Stomach (tissue), 19 donors: ENCODE measurements at places on chromosomes 3 and 15. TPM values are rescaled to one million over a fixed set of nuclear protein-coding genes. Genes with fewer than 3 reads are reported as not detected.
A peak's percentile ranks its signal among the peaks of the same experiment; 100 is the strongest.

- DNase-seq = peak; percentile 6
Measured at GRCh38 chr15:55031727-55032126, 165.0 kb downstream of the RSL24D1 start.

- no peak for DNase-seq
Measured at GRCh38 chr3:150691414-150692040, 12.2 kb downstream of the ERICH6 start.

GRCh38 chr15:63593705-63594671 lies 3.2 kb upstream of the FBXL22 start:
- no peak for DNase-seq

DNA sequence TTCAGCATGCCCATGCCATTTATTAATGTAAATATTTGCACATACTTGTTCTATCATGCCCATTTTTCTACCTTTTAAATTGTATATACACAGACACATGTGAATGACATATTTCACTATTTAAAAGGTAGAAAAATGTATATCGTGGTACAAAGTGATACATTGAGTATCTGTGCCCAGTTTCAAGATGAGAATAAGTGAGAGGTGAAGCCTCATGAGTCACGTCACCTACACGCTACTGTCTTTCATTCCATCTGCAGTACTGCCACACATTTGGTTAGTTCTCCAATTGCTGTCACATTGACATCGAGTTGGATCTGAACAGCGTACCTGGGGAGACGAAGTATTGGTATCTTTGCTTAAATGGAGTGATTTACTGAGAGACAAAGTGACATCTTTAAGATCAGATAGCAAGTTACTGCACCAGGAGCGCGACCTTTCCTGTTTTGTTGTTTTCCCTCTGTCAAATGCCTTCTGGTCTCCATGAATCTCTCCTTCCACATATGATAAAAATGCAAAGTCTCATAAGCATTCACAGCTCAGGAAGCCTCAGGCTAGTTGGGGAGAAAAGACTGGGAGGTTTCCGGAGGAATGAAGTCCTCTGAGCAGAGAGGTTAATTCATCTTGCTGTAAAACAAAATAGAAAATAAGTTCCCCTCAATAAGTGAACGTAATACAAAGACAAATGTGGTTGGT lies 12.0 kb downstream of the GREM1 start:
- DNase-seq = no peak

FRG2C gene
- not detected for polyA plus RNA-seq

- DNase-seq = no peak
Measured at GRCh38 chr3:64053117-64053516, 29.8 kb upstream of the PSMD6 start.

LSMEM2 gene
- not detected for polyA plus RNA-seq

GRCh38 chr15:95132774-95133173 lies 901.4 kb downstream of the MCTP2 start:
- DNase-seq = no peak

DNA sequence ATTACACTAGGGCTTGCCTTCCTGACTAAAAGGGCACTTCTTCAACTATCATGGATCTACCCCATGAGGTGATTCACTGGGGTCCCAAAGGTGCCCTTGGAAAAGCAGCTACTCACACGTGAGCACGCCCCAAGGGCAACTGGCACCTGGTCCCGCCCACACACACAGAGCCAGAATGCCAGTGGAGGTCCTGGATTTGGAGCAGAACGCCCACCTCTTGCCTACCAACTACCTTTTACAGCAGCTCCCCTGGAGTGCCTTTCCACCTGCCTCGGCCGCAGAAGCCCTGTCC lies 1.8 kb upstream of the CTDSPL start:
- DNase-seq = no peak

DNA sequence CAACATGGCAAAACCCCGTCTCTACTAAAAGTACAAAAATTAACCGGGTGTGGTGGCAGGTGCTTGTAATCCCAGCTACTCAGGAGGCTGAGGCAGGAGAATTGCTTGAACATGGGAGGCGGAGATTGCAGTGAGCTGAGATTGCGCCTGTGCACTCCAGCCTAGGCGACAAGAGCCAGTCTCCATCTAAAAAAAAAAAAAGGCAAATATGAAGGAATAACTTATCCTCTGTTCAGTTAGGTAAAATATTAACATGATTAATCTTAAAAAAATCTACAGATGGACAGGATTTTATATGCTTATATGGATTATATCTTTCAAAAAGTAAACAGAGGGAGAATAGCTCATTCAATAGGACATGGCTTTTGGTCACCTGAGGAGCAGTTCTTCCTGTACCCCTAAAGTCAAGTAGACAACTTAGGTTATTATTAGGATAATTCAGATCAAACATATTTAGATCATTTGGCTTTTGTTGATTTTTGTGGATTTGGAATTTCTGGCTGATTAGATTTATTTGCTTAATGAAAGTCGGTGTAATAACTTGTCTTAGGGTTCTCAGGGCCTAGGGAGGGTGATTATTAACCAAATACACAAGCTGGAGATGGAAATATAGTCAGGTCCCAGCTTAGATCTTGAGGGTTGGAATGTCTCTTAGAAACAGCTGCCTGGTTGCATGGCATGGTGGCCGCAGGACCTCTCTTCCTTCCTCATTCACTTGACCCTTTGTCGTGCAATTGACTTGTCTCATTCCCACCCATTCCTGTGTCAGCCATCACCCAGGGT lies 82.1 kb upstream of the ONECUT1 start:
- no peak for DNase-seq

- DNase-seq = no peak
Measured at GRCh38 chr15:78211189-78211921, 23.0 kb downstream of the ACSBG1 start.

ALPK3 gene
- polyA plus RNA-seq = 1.7 TPM

GRCh38 chr3:142148792-142149672 lies at the start of gene TFDP2:
Gene TFDP2, minus strand, starts transcription at chr3:142149544. Its CDS starts 47,795 bp downstream, at chr3:142101749.
- peak; percentile 98 for DNase-seq

- DNase-seq = no peak
Measured at GRCh38 chr15:38531509-38531908, 33.1 kb downstream of the RASGRP1 start.
